ENCODE measurements at places on chromosomes 2 and 18.

GRCh38 chr18:36673452-36673851 is 155.3 kb downstream of the TPGS2 start:
- DNase-seq: no peak

- DNase-seq: no peak
Observed at GRCh38 chr2:226777611-226778010, 22.0 kb downstream of the IRS1 start.

DNA sequence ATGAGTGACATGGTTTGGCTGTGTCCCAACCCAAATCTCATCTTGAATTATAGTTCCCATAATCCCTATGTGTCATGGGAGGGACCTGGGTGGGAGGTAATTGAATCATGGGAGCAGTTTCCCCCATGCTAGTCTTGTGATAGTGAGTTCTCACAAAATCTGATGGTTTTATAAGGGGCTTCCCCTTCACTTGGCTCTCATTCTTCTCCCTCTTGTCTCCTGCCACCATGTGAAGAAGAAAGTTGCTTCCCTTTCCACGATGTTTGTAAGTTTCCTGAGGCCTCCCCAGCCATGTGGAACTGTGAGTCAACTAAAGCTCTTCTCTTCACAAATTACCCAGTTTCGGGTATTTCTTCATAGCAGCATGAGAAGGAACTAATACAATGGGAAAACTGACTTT is 14.0 kb downstream of the DNAH7 start:
- DNase-seq: no peak

- DNase-seq: no peak
Observed at GRCh38 chr2:134669731-134670669, 48.8 kb downstream of the TMEM163 start.

DNA sequence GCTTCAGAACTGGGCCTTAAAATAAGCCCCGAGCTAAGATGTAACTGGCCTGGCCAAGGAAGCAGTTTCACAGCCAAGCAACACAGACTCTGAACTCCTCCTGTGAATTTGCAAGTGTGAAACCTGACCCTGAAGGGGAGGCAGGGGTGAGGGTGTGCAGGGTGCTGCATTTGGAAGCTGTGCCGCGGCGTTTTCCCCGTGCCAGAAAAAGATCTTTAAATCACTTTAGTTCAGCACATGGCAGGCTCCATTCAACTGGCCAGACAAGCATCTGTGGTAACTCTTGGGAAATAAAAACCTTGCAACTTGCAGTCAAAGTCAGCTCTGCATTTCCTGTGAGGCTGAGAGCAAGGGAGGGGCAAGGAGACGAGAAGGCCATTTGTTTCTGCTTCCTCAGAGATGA is 209.3 kb upstream of the SOX11 start:
- no peak for DNase-seq

DNA sequence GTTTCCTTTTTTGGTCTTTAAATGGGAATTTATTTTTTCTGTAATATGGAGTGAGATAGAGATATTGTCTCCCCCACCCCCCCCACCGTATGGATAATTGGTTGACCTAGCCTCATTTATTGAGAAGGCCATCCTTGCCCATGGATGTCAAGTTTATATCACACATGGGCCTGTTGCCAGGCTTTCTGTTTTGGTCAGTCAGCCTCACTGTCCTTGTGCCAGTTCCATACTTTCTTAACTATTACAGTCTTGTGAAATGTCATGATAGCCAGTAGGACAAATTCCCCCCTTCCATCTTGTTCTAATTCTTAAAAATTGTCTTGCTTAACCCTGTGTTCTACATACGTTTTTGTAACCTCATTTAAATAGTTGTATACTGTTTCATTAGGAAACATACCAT is 12.5 kb downstream of the BABAM2 start:
- no peak for DNase-seq

GRCh38 chr2:205364261-205364660 is 318.0 kb upstream of the NRP2 start:
- no peak for DNase-seq

DNA sequence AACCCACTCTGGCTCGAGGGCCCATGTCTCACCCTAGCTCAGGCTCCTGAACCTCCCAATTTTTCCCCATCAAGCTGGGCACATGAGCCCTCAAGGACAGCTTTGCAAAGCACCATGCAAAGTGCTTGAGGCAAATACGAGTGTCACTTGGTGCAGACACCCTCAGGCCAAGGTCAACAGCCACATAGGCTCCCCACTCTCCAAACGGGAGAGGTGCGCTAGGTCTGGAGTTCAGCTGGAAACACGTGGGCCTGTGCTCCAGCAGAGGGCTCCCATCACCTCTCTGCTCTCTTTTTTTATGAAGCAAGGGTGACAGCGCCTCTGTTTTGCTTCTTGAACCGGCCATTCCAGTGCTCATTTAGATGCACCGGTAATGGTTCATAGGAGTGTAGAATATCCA is 11.9 kb upstream of the ARHGAP25 start:
- no peak for DNase-seq

- DNase-seq: no peak
Observed at GRCh38 chr2:88815282-88815681, 123.8 kb downstream of the RPIA start.

DNA sequence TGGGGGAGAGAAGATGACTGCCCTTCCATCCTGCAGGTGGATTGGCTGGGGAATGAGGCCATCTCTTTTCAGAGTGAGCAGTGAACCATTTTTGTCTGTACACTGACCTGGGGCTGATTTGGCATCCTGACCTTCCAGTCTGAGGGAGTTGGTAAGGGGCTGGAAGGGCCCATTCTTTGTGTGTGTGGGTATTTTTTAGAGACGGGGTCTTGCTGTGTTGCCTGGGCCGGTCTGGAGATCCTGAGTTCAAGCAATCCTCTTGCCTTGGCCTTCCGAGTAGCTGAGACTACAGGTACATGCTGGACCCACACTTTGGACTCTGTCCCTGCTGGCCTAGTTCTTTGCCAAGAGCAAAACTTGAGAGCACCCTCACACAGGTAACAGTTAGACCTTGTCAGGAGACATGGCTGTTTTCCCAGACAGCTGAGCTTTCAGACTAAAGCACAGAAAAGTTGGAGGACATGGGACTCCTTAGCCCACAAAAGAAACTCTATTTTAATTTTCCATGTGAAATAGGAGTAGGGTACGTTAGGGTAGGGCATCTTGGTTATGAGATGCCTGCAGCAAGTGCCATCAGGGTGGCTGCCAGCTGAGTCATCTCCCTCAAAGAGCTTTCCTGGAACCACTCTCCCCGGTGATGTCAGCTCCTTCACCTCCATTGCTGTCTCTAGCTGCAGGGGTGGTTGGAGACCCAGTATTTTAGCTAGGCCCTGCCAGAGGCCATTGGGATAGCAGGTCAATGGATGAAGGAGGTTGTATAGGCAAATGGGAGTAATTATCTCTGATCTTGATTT is 60.7 kb downstream of the DGKD start:
- DNase-seq: peak; percentile 60

DNA sequence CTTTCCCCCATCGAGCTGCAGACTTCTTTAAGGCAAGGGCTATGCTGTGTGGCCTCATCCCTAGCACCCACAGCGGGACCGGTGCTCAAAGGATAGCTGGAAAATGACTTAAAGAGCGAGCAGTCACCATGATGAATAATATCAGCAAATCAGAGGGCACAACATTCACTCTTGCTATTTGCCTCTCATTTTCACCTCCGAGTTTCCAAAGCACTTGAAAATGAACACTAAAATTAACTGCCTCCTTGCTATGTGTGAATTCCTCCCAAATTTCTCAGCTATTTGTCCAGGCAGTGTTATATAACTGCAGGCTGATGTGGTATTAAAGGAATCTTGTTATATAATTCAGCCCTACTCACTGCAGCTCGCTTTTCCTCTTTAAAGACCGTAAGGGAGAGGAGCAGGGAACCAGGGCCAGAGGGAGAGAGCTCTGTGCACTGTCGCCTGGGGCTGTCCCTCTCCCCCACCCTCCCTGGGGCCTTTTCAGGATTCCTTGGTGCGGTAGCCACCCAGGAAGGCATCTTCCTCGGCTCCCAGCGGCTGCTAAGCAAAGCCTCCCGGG is 1.4 kb downstream of the CYS1 start:
- no peak for DNase-seq

- no peak for DNase-seq
Observed at GRCh38 chr2:184302506-184302905, 295.8 kb upstream of the ZNF804A start.

- DNase-seq: no peak
Observed at GRCh38 chr2:207854484-207855440, 85.1 kb upstream of the FZD5 start.

All from right cardiac atrium (tissue), 5 donors.